ENCODE measurements at places on chromosomes 6 and 20.

- DNase-seq, result no peak
Measured at GRCh38 chr20:25672659-25673235, 23.9 kb downstream of the ZNF337 start.

DNA sequence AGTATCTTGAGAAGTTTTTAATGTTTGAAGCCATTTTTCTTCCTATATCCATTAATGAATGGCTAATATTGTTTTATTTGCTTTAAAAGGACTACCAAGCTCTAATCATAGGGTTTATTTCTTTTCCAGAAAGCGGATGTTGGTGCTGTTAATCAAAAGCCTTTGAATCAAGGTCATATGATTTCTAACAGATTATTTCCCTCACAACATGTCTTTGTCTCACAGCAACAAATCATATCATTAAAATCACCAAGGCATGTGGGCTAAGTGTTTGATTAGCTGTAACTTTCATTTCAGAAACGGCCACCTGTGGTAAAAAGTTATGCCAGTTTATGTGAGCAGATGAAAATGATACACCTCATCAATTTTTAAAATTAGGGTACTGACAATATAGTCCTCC is 21.7 kb downstream of the TRAF3IP2 start:
- DNase-seq, result no peak

DNA sequence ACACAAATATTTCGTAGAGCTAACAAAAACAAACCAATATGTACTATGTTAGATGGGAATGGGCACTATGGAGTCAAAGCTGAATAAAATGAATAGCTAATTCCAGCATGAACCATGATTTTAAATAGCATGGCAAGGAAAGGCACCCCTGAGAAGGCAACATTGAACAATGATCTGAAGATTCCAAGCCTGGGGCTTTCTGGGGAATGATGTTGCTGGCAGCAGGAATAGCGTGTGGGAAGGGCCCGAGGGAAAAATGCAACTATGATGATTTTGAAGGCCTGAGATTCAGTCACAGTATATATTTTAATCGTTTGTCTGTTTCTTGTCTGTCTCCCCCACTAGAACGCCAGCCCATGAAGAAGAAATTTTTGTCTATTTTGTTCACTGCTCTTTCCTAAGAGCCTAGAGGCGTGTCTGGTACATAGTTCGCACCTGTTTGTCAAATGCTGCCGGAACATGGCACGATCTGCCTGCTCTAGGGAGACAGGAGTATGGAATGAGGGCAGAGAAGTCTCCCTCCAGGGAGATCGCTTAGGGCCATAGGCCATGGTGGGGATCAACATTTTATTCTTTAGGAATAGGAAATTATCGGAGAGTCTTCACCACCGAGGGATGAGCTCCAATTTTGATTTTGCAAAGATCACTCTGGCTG is 84.8 kb upstream of the EYA2 start:
- no peak for DNase-seq

- DNase-seq, result no peak
Measured at GRCh38 chr6:150651808-150652470, 52.3 kb downstream of the PLEKHG1 start.

GRCh38 chr6:31285486-31285885 is 13.6 kb upstream of the HLA-C start:
- DNase-seq, result no peak

GRCh38 chr6:75201901-75202672 is 3.8 kb downstream of the COL12A1 start:
- peak; percentile 5 for DNase-seq

DNA sequence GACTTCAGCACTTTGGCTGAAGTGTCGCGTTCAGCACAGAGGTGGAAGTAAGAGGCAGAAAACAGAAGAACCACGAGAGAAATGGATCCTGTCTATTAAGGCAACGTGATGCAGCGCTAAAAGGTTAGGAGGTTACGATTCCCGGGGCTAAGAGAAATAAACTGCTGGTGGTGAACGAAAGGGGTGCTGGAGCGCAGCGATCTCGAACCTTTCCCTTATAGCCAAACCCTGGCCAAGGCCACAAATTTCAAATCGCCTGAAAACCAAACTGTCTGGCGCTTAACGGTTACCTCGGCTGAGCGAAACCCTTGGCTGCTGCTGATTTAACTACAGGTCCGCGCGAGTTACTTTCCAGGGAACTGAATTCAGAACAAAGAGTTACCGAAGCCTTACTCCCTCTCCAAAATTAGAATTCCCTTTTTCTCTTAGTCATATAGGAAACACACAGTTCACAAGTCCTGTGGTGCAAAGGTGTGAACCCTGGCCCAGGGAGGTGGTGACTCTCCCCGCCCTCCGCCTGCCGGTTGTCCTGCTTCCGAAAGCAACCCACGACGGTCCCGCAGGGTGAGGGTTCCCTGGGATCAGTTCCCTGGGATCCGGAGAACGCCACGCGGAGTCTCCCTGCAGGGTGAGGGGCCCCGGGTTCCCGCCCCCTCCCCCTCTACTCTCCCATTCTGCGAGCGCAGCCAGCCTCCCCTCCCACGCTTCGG is 1.3 kb upstream of the SLC35D3 start:
- DNase-seq, result no peak

DNA sequence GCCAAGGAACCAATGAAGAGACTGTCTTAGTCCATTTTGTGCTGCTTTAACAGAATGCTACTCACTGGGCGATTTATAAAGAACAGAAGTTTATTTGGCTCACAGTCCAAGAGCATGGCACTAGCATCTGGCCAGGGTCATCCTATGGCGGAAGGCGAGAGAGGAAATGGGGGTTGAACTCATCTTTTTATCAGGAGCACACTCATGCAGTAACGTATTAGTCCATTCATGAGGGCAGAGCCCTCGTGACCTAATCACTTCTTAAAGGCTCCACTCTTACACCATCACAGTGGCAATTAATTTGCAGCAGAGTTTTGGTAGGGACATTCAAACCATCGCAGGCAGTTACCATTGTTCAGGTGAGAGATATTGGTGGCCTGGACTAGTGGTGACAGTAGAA is 8.5 kb downstream of the ARFGEF2 start:
- no peak for DNase-seq

DNA sequence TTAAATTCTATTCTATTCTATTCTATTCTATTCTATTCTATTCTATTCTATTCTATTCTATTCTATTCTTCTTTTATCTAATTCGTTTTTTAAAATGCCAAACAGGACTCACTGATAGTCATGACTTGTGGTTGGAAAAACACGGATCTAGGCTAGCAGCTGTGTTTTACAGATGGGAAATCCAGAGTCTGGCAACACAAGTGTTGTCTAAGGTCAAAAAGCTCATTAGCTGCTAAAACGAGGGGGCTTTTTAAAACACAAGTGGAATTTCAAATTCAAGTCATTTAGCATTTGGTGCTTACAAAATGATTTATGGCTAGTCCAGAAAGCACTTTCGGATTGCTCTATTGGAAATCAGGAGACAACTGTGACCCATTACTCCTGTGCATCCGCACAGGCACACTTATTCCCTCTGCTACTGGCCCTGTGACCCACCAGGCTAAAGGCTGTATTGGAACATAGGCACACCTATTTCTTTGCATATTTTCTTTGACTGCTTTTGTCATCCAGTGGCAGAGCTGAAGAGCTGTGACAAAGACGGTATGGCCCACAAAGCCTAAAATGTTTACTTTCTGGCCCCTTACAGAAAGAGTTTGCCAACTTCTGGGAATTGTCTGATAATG is 17.8 kb upstream of the MLIP start:
- DNase-seq, result no peak

DNA sequence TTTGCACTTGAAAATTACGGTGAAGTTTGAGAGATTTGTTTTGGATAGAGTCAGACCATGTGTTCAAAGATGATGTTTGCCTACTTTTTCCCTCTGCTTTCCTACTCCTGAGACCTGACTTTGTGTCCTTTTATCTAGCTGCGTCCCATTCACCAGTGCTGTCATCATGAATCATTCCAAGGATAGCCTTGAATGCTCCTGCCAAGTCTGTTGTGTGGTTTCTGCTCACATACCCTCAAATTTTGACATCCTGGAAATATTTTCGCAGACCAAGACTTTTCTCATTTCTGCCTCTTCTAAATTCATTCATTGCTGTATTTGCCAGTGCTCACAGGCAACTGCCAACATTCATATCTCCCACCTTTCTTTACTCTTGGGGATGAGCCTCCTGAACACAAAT is 175.9 kb upstream of the SCGN start:
- DNase-seq, result peak; percentile 77

- DNase-seq, result no peak
Measured at GRCh38 chr6:24824142-24824938, 25.6 kb upstream of the ARMH2 start.

- no peak for DNase-seq
Measured at GRCh38 chr20:16520154-16520553, 53.1 kb downstream of the KIF16B start.

DNA sequence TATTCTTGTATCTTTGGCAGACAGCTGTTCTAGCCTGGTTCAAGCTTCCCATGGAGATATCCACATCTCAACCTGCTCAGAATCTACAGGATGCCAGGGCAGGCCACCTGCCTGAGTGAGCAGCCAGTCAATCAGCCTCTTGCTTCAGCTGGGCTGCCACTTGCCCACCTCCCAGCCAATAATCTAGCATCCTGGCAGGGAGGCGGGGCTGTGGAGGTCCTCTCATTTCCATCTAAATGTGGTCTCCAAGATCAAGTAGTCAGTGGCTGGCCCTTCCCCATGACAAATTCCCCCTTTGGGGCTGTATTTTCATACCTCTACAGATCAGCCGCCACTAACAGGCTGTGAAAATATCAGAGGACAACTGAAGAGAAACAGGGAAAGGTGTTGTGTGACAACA is 33.0 kb upstream of the SPDEF start:
- no peak for DNase-seq

DNA sequence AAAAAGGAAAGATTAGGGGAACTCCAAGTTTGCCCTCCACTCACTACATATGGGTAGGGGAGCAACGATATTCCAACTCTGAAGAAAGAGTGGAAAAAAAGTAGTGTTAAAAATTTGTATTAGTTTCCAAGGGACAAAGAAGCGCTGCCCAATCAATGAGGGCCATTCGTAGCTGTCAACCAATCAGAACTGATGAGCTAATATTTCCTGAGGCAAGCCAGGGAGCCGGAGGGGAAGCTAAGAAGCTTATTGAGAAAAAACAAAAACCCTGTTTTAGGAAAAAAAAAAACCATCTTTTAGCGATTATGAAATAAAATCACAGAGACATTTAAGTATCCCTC is 59.5 kb downstream of the TRIM38 start:
- DNase-seq, result peak; percentile 78

GRCh38 chr6:16228709-16229665 is 9.4 kb upstream of the GMPR start:
- no peak for DNase-seq

DNA sequence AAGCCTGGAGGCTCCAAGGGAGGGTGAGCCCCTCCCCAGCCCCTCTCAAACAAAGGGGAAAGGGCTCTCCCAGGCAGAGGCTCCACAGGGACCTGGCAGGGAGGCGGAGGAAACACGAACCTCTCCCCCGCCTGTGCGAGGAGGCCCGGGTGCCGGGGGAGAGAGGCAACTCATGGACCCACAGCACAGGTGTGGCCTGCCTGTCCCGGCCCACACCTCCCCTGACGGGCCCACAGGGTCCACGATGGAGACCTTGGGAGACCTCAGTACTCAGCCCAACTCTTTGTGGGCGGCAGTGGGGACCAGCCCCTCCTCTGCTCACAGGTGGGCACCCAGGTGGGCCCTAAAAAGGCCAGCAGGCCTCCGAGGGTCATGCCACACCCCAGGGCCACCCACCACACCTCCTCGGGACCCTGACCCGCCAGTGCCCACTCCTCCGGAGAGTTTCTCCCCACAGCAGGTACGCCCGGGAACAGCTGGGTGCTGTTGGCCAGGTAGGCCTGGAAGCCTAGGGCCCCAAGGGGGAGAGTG is 12.2 kb downstream of the LAMA5 start:
- no peak for DNase-seq

DNA sequence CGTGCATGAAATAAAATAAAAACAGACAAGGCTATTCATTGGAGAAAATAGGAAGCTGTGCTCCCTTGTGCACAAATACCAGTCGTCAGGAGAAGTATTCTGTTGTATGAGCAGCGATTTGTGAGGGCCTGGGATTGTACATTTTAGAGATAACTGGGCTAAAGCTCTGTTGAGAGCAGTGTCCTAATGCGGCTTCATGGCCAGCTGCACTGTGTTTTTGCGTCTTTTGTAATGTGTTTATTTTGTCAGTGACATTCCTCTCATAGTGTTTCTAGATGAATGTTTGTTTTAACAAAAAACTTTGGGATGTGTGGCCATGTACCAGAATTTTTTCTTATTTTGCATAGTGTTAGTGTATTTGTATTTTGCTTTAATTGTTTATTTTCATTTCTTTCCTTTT is 14.8 kb downstream of the ERMARD start:
- DNase-seq, result no peak

DNA sequence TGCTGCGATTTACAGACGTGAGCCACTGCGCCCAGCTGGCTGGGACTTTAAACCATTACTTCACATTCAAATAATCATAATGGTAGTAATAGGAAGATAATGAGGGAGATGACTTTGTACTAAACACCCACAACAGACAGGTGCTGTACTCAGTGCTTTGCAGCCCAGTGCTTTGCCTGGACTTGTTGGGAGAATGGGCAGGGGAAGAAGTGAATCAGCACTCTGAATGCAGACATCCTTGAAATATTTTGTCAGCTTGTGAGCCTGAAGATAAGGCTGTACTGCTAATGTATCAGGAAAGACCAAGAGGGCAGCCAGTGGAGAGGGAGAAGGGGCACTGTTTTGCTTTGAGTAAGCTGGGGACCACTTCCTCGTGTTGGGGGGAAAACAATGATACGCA is 17.4 kb downstream of the NKX2-2 start:
- DNase-seq, result no peak

- DNase-seq, result no peak
Measured at GRCh38 chr6:53647462-53648094, 18.0 kb downstream of the KLHL31 start.

GRCh38 chr20:63765082-63765873 is 25.7 kb downstream of the SLC2A4RG start:
- no peak for DNase-seq

- no peak for DNase-seq
Measured at GRCh38 chr6:113824411-113824810, 32.7 kb upstream of the MARCKS start.

- no peak for DNase-seq
Measured at GRCh38 chr6:1600764-1601157, 9.0 kb upstream of the FOXC1 start.

DNA sequence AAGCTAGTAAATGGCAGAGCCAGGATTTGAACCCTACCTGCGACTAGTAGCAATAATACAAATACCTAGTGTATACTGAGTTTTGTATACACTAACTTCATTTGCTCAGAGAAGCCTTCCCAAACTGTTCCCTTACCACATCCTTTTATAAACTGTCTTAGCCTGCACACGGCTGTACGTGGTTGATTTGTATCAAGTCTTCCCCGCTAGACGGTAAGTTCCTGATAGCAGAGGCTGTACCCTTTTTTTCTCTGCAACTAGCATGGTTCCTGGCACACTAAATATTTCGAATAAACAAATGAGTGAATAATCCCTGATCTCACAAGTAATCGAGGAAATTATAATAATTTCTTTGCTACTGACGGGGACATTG is 636 bp downstream of the RTF2 start:
- no peak for DNase-seq
